ENCODE measurements at places on chromosomes 7 and 10. TPM values are rescaled to one million over a fixed set of nuclear protein-coding genes. Genes with fewer than 3 reads are reported as not detected.

LIPF gene
- not detected for total RNA-seq

GHRHR gene
- total RNA-seq = not detected

CACNB2 gene
- total RNA-seq = 51.1 TPM

GRCh38 chr7:712381-713138 lies 13.9 kb upstream of the DNAAF5 start:
- no peak for DNase-seq

GRCh38 chr10:64658528-64658927 lies 1137.3 kb downstream of the REEP3 start:
- no peak for DNase-seq

- no peak for DNase-seq
Measured at GRCh38 chr10:66041771-66042170, 884.1 kb upstream of the LRRTM3 start.

DNA sequence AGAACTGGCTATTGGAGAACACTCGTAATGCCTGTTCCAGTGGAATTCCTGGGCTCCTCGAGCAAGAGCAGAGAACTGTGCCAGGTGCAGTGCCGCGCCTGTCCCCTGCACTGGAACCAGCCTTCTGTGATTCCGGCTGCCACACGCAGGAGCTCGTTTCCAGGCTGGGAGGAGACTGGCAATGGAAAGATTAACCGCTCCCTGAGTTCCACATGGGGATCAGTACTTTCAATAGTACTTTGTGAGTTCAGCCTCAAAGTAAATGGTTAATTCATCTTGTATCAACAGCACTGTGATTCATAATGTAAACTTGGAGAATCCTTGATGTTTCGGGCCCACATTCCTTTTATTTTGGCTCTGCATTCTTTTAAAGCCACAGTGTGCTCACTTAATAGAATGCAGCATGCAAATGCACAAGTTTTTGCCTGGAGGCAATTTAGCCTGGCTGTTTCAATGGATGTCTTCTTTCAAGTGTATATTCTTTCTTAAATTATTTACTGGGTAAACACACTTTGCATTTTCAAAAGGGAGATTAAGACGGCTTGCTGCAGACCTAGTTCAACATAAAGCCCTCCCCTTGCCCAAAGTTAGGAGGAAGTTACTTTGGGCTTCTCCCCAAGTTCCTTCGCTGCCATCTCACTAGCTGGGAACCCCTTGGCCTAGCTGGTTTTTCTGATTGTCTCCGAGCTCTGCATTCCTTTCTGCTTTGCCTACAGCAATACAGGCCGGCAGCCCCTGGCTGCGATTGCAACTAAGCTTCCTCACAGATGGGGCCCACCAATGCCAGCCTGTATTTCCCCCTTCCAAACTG lies 138.1 kb upstream of the TCF7L2 start:
- peak; percentile 72 for DNase-seq
